Fibroblast of upper back skin (primary cell): ENCODE measurements at places on chromosomes 2 and 18.

DNA sequence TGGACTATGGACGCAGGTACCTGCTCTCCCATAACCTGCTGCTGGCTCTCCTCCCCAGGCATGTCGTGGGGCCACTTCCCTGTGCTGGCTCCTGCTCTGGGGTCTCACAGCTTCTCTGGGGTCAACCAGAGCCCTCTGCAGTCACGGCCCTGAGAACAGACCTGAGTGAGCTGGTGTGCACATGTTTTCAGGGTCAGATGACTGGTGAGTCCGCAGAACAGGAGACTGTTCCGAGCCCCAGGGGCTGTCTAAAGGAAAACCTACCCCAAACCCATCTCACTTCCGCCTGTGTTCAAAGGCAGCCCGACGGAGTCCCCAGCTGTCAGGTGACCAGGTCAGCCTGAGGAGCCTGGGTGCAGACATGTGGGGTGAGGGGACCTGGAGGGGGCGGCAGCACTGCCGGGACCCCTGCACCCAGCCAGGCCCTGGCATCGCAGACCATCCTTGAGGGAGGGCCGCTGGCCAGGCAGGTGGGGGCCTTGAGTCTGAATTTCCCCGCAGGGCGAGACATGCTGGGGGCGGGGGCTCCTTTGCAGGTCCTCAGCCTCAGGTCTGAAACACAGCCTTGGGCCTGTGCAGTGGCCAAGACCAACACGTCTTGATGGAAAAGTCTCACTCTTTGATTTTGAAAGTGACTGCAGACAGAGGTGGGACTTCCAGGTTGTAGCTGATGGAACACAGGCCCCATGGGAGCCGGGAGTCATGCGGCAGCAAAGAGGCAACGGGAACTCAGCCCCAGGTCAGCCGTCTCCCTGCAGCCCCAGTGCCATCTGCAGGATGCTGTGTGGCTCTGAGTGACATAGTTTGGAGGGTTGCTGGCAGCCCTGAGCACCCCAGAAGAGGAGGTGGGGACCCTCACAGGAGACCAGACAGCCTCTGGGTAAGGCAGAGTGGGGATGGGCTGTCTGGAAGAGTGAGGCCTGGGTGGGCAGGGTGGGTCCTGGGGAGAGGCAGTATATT, 65.3 kb downstream of the TWIST2 start:
- DNase-seq = no peak

DNA sequence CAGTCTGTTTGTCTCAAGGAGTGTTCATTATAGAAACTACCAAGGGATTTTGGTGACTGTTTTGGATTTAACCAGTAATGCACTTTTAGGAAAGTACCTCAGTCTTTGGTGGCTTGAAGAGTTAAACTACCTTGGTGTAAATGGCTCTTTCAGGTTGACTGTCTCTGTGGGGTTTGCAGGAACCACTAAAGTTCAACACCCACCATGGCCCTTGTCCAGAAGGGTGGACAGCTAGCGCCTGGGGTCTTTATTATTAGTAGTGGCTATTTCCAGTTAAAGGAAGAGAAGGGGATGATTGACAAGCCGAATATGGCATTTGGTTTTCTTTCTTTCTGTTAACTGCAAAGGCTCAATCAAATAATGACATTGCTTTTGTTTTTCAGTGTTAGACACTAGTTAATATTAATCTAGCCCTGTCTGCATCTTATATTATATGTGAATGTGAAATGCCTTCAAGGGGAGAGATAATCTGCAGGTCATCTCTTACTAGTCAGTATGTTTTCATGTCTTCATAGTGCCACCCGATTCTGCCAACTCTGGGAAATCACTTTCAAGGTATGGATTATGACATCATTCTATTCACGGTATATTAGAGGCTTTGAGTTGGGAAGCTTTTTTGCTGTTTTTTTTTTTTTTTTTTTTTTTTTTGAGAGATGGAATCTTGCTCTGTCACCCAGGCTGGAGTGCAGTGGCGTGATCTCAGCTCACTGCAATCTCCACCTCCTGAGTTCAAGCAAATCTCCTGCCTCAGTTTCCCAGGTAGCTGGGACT, 56.4 kb downstream of the MAP4K4 start:
- DNase-seq = no peak

DNA sequence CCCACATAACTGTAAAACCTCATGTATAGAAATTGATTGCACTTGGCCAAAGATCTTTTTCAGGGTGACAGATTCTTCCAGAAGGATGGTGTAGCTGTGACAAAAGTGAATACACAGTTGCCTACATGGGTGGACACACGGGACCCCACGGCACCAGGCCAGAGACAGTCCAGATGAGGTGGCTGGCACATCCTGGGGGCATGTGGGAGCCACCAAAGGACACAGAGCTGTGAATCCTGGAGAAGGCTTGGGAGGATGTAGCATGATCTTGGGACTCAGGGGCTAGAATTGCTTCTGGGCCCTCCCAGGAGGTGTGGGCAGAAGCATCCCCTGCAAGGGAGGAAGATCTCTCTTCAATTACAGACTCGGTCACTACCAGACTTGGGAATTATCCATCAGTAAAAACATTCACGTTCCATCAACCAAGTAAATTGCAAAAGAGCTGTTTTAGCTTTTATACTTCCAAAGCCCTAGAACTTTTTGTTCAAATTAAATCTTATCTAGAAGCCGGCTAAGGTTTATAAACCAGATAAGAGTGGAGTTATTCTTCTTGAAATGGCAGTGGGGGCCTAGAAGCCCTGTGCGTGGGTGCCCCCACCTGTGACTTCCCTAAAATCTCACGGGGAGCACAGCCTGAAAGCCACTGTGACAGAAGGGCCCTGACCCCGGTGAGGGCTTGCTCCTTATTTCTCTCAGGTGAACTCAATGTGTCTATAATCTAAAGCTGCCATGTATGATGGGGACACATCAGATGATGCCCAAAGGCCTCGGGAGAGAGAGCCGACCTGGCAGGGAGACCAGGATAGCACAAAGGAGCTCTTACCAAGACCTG, 81.7 kb downstream of the SEPTIN10 start:
- DNase-seq = no peak

GRCh38 chr2:149860276-149860921, 272.8 kb upstream of the MMADHC start:
- peak; percentile 91 for DNase-seq

DNA sequence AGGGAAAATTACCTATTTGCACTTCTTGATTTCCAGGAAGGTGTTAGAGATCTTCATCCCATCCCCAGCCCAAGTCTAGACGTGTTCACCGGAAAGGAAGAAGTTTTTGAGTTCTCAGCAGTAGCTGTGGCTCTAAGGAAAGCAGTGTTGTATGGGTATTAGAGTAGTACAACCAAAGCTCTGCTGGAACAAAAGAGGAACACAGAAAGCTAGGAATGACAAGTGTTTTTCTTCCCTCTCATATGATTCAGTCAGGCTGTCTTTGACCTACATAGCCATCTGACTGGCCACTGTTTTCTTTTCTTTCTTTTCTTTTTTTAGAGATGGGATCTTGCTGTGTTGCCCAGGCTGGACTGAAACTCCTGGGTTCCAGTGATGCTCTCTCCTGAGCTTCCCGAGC, 82.7 kb upstream of the SLC39A10 start:
- no peak for DNase-seq

DNA sequence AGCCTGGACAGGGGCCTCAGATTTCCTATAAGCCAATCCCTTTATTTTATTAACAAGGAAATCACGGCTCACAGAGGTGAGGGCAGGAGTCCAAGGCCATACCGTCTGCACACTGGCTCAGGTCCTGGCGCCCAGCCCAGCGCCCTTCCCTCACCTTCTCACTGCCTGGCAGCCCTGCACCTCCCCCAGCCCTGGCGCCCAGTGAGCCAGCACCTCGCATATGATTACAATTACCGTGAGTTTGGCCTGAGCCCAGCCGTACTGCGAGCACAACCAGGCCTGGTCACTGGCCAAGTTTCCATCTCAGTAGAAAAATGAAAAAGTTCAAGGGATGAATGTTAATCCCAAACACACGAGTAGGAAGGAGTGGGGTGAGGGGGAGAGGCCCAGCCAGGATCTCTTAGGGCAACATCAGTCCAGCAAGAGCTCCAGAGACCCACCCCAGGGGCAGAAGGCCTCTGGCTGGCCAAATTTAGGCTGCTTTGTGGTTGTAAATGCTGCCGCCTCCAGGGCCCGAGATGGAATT, 68.4 kb downstream of the MCFD2 start:
- DNase-seq = peak; percentile 99

DNA sequence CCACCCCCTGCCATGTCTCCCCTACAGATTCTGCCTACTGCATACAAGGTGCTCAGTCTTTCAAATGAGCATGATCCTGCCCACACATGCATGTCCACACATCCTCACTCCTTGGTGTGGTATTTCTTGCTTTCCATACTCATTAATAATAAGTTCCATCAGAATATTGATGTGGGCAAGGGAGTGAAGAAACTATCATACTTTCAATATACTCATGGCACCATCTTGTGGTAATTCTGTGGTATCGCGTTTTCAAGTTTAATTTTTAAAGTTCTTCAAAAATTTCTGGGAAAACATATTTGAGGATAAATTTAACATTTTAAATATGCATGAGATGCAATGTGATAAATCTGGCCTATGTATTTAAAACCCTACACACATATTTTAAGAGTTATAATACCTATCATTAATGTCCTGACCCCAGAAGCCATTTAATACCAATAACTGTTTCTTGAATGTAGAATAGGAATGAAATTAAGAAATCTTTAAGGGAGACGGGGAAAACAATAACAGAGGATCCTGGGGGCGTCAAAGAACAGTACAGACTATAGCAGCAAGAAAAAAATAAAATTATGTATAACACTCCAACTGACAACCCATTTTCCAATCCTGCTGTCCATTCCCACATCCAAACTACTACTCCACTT, 110.1 kb downstream of the ZNF385B start:
- DNase-seq = peak; percentile 39

- no peak for DNase-seq
Observed at GRCh38 chr2:240983996-240984498, 14.4 kb upstream of the SNED1 start.

- peak; percentile 64 for DNase-seq
Observed at GRCh38 chr2:198296665-198297308, 492.4 kb downstream of the PLCL1 start.

DNA sequence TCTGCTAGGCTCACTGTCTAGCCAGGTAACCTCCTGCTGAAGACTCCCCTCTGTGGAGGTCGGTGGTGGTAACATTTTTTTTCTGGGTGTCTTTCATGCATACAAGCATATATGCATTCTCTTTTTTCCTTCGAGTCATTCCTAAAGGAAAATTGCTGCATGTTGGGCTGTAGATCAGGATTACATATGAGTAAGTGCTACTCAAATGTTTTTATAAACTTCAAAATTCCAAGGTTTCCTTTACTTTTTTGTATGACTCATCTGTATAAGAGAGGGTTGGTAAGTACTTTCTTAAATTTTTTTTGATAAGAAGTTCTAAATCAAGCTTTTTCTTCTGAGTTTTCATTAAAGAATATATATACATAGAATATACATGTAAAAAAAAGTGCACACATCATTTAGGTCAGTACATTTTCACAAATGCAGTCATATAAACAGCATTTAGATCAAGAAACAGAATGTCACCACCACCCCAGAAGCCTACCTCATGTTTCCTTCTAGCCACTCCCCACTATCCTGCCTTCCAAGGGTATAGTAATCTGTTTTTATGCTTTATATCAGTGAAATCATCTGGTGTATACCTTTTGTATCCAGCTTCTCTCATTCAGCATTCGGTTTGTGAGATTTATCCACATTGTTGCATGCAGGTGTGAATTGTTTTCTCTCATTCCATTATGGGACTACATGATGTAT, 128.0 kb upstream of the MAP3K20 start:
- DNase-seq = peak; percentile 63

- DNase-seq = peak; percentile 43
Observed at GRCh38 chr2:8636041-8636491, 45.8 kb upstream of the ID2 start.

DNA sequence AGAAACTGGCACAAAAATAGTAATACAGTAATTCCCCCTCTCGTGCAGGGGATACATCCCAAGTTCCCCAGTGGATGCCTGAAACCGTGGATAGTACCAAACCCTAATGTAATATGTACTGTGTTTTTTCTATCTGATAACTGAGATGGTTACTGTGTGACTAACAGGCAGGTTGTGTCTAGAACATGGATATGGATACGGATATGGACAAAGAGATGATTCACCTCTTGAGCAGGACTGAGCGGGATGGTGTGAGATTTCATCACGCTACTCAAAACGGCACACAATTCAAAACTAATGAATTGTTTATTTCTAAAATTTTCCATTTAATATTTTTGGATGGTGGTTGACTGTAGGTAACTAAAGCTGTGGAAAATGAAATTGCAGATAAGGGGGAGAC, 3.4 kb downstream of the MBD1 start:
- peak; percentile 17 for DNase-seq

- DNase-seq = peak; percentile 89
Observed at GRCh38 chr18:70132999-70133398, 72.5 kb downstream of the RTTN start.

DNA sequence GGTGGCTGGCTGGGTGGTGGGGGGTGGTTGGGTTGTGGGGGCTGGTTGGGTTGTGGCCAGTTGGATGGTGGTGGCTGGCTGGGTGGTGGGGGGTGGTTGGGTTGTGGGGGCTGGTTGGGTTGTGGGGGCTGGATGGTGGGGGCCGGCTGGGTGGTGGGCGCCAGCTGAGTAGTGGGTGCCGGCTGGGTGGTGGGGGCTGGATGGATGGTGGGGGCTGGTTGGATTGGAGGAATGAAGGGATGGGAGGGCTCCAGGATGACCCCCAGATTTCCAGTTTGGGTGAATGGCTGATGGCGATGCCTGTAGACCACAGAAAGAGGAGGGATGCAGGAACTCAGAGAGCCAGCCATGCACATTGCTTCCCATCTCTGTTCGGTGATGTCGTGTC, 26.8 kb upstream of the GPR17 start:
- no peak for DNase-seq

DNA sequence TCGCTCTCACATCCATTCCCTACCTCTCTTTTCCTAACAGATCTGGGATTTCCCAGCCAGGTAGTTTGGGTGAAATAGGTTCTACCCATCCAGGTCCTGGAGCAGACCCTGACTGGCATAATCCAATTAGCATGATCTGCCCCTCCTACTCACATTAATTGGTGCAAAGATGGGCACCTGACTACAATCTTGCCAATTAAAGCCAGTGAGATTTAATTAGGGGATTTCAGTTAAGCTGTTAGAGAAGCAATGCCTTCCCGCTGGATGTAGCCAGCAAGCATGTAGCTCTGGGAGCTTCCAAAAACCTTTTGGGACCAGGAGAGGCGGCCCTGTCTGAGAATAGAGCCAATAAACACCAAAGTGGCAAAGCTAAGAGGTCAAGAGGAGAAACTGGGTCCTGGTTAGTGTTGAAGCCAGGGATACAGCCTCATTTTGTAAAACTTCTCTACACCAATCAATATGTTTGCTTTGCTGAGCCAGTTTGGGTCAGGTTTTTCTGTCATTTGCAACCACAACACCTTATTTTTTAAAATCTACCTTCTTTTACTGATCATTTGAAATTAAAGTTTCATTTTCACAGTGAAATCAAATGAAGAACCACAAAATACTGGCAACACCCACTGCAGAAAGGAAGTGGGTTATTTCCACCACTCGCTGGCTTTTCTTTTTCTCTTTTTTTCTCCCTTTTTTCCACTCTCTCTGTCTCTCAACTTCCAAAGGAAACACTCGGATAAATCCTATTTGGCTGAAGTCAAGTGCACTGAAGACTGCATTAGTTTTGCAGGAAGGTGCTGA, 3.2 kb upstream of the TTC39C start:
- no peak for DNase-seq
